Effector memory CD4-positive, alpha-beta T cell (primary cell): ENCODE measurements at places on chromosomes 5 and 9.

- DNase-seq, result no peak
These were observed 449.6 kb upstream of the CHD1 start for GRCh38 chr5:99378443-99378842.

- no peak for DNase-seq
These were observed 50.8 kb downstream of the KCNN2 start for GRCh38 chr5:114412510-114413171.

GRCh38 chr5:131084436-131084835, 80.6 kb downstream of the HINT1 start:
- DNase-seq, result no peak

DNA sequence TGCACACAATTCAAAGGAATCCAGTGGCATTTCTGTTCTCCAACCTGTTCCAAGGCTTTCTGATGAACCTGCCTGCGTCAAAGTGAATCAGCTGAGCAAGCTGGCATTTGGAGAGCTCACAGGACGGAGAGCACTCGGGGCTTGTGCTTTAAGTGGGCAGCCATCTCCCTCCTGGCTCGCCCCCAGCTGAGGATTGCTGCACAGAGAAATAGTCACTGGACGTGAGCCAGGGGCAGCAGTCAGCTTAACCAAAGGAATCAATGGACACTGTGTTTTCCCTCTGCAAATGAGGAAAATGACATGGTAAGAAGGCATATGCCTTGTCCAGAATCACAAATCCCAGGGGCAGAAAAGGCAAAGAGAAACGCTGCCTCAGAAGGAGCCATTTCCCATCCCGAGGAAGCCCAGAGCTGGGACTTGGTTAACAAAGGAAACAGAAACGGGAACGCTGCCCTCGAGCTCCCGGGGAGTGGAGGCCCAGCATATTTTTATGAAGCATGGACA, 299.4 kb downstream of the ZSWIM6 start:
- DNase-seq, result no peak

DNA sequence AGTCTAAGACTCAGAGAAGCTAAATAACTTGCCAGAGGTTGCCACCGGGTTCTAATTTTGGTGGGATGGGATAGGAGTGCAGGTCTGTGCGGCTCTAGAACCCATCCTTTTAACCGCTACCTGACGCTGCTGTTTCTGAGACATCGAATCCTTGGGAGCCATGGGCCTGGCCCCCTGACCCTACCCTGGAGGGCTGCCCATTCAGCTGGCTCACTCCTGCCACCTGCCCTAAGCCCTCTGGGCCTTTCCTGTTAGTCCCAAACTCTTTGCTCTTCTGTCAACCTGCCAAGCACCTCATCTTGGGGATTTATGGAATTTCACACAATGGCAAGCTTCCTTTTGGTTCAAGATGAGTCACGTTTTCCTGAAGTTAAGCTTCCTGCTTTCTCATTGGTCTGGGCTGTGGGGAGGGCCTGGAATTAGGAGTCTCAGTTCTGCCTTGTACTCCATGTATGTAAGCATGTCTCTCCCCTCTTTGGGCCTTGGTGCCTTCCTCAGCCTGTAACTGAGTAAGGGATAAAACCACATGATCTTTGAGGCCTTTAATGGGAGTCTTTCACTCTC, 26.6 kb downstream of the ENHO start:
- DNase-seq, result no peak

DNA sequence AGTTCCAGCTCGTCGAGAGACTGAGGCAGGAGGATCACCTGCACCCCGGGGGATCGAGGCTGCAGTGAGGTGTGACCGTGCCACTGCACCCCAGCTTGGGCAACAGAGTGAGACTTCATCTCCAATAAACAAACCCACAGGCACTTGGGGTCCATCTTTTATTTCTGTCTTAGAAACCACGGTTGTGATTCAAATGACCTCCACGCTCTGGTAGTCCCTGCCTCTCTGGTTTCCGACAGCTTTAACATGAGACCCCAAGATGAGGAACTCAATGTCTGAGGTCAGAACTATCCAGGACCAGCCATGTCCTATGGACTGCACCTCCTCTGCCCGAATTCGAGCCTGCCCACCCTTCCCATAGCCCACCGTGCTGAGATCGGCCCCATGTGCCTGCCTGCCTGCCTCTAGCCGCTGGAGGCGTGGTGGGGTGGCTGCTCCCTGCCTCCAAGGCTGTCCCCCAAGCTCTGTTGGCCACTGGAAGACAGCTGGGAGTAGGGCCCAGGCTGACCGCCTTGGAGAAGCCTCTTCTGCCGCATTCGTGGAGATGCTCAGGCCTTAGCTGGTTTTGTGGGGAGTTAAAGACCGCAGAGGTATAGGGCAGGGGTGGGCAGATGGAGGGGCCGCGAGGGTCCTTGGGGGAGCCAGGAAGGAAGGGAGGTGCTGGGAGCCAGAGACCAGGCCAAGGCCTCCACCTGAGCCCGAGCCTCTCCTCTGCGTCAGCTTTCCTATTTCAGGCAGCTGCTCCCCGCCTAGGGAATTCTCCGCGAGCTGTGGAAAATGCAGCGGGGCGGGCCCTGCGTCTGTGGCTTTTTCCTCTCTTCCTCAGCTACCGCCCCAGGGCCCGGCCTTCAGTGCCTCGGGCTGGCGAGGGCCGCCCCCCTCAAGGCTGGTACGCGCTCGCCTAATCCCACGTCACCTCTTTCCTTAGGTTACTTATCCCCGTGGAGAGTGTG, 6.9 kb upstream of the WDR5 start:
- DNase-seq, result no peak

DNA sequence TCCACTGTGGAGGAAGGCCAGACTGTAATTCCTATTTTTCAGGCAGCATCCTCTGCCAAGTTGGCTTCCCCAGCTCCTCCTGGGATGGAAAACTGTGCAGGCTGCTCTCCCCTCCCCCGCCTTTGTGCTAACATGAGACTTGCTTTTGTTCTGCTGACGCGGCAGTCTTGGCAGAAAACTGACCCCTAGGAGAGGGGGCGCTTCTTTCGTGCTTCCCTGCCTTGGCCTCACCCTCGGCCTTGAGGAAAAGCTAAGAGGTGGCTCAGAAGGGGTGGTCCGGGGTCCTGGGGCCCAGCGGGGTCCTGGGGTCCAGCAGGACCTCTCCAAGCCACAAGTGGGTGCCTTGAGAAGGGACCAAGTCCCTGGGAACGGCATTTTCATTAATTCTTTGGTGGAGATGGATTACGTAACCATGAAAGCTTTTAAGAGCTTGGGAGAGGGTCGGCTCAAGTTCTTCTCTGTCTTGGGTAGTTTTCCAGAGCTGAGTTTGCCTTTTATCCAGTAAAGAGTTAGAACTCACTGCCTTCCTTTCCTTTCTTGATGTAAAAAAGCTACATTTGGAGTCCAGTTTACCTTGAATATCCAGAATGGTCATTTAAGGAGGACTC, 51.0 kb downstream of the SH3PXD2B start:
- no peak for DNase-seq

GRCh38 chr5:65811885-65812284, 89.9 kb downstream of the NLN start:
- no peak for DNase-seq

DNA sequence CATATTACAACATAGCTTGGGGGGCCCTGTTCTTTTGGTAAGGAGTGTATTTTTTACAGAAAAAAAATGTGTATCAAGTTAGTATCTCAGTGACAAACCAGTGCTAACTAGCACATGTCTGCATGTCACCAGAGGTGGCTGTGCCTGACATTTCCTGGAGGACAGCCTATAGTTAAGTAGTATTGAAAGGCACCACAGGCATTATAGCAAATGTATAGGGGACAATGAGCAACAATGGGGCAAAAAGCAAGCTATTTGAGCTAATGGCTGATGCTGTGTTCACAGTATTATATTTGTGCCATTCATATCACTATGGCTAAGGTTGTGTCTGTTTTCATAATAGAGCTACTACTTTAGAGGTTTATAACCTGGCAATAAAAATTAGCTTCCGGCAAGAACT, 1644.0 kb downstream of the MAT2B start:
- no peak for DNase-seq

DNA sequence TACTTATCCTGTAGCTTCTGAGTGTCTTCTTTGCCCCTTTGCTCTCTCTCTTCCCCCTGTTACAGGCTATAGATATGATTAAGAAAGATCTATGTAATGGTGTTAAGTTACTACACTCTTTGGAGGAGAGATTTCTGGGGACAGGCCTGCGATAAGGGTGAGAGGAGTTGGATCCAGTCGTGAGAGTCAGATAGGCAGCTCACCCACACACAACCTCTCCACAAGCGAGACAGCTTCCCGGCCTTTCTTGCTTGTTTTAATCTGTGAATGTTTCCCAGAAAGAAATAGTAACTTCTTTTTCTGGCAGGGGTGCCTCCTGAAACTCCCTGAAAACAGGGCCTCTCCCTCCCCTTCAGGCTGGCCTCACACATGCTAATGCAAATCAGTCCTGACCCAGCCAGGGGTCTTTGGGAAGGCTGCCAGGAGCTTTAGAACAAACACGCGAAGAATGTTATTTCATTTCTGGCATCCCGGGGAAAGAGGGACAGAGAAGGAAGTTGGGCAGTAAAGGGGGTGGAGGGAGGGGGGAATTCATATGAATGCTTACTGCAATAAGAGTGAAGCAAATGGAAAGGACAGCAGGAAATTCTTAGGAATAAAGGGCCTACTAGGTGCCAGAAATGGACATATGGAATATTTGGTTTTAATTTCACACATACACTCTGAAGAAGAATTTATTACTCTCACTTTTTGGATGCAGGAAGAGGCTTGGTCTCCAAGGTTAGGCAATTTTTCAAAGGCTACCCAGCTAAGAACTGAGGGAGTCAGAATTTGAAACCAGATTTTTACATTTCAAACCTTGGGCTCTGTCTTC, 215.8 kb upstream of the TRIM32 start:
- DNase-seq, result no peak

GRCh38 chr5:174827558-174827957, 103.2 kb downstream of the MSX2 start:
- no peak for DNase-seq

- no peak for DNase-seq
These were observed 214.2 kb downstream of the SLF1 start for GRCh38 chr5:94832685-94833084.

DNA sequence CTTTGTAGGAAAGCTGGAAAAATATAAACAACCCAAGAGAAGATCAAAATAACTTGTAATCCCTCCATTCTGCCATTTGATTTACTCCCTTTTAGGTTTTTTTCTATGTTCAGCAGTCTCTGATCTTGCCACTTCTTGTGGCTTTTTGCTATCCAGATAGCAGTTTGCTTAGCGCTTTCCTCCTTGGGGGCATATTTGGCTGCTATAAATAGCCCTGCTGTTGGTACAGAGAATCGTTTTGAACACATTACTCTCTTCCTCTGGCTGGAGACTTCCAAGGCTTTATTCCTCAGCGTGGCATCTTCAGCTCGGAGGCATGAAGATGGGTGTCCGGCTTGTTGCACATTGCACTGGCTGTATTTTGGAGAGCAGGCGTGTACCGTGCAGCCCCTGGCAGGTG, 38.6 kb downstream of the HMCN2 start:
- DNase-seq, result no peak

DNA sequence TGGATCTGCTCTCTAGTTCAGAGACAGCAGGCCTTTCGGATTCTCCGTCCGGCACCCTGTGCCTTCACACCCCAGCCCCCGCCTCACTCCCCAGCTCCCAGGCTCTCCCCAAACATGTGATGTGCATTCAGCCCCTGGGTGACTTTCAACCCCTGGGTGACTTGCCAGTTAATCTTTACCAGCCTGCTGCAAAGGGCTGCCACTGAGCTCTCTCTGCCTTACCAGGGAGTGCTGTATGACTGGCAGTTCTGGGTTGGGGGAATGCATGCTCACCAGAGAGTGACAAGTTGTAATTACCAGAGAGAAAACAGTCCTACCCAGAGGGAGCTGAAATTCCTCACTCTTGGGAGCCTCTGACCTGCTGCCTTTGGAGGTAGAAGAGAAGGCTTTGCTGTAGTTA, 4.9 kb upstream of the ADRA1B start:
- no peak for DNase-seq

DNA sequence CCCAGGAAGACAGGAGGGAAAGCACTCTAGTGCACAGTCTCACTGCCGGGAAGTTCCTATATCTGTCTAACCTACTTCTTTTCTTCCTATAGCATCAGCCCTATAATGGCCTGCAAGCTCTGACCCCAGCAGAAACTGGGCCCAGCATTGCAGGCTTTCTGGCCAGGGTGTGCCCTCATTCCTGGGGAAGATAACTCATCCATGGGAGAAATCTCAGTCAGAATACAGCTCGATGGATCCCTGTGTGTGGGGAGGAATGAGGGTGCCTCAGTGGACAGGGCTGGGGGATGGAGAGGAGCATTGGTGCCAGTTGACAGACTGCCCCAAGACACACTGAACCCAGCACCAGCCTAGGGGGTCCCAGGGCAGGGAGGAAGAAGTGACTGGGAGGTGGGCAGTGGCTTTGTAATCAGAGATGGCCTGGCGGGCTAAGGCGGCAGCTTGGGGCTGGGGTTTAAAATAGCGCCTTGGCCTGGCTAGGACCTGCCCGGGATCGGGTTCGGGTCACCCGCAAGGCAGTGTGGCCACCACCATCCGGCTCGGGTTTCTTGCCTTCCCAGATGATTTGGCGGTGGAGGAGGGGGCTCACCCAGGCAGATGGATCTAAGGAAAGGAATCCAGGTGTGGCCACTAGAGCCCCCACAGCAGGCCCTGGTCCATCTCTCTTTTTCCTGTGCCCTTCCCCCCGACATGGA, 7.6 kb upstream of the CXXC5 start:
- no peak for DNase-seq

GRCh38 chr9:12674961-12675360, 18.2 kb upstream of the TYRP1 start:
- no peak for DNase-seq

- no peak for DNase-seq
These were observed 15.1 kb upstream of the SLC2A6 start for GRCh38 chr9:133493845-133494540.

DNA sequence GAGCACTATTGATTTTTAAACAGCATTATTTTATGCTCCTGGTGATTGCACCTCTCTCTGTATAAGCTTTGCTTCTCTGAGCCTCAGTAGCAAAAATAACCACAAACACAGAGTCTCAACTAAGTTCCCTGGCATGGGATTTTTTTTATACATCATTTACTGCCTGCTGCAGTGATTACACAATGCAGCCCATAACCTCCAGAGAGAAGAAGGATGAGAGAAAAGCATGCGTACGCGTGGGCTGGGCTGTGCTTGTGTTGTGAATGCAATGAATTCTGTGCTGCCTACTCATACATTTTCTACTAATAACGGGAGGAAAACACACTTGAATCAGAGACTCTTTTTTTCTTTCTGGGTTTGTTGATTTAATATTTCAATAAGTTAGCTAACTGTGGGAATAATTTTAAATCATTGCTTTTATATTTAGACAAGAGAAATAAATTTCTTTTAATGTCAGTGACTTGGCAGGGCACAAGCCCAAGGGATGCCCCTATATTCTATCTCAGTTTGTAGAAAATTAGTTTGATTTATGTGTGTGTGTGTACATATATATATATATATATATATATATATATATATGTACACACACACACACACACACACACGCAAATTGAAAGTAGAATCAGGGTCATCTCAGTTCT, 351.5 kb downstream of the MED10 start:
- no peak for DNase-seq

DNA sequence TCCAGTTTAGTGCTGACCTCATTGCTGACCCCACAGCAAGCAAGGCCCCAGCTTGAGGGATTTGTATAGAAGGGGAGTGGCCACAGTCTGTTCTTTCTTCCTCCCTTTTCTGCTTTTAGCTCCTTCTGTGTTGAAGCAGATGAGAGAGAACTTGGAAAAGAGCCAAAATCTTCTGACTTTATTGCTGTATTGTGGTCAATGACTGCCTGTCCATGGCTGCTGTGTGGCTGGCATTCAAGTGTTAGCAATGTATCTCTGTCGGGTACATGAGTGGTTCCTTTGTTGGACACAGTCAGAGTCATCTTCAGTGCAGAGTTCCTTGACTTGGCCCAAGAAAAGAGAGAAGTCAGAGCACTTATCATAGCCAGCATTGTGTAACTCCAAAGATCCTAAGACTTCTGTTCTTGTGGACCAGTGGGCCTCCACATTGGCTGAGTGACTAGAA, 154.1 kb downstream of the LRRC70 start:
- DNase-seq, result no peak
